ENCODE measurements at places on chromosomes 5 and 9.

DNA sequence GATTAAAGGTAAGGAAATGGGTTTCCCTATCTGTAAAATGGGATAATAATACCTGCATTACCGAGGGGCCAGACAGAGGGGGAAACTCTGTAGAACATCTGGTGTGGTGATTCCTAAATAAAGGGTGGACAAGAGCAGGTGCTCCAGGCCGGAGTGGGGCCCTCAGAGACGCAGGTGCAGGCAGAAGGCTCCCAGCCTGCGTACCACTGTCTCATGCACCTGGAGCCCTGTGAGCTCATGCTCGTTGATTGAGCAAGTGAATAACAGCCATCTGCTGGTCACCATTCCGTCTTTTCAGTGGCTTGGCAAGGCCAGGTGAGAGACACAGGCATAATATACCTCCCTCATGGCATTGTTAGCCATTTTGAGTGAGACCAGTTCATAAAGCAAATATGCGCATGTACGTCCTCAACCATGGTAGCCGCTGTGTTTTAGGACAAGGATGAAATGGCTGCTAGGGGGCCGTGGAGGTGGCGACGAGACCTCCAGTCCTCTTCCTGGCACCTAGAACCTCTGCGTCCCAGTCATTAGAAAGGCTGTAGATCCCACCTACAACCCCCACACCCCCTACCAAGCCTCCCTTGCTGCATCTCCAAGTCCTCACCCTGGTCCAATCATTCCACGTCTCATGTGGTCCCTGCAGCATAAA lies 198.0 kb upstream of the MVB12B start:
- DNase-seq: no peak

DNA sequence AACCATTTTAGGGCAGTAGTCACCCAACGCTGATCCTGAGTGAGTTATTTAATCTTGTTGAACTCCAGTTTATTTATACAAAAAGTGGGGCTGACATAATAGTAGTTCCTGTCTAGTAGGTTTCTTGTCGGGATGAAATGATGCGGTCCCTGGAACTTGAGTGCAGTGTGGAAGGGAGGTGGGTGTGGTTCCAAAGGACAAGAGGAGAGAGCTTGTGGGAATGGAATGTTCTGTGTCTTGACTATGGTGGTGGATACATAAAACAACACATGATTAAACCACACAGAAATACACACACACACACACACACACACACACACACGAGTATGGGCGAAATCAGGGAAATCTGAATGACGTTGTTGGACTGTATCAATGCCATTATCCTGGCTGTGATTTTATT lies 66.1 kb upstream of the BARHL1 start:
- DNase-seq: no peak

DNA sequence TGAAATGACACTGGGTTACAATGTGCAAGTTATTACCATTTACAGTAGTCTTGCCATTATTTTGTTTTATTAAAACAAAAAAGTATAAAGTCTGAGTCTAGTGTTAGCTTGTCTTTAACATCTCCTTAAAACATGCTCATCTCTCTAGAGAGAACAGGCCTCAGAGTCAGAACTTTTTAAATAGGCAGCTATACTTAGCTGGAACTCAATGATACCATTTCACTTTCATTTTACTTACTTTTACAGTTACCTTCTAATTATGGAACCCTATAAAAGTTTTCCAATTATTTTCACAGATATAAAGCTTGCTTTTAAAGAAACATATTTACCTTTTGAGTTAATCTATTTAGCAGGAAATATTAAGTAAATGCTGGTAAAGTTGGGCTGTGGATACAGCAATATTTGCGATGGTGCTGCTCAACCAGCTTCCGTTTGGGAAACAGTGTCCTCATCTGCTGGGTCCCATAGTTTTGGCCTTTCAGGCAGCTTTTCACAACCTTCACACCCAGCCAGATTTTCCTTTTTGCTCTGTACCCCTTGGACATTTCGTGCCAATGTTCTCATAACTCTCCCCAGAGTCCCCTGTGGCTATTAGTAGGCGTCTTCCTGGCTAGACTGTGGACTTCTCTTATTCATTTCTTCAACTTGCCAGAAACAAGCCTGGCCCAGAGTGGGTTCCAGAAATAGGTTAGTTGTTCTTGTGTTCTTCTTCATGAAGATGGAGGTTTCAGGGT lies 36.3 kb upstream of the UBTD2 start:
- peak; percentile 9 for DNase-seq

- no peak for DNase-seq
Measured at GRCh38 chr5:156515803-156516360, 188.9 kb downstream of the SGCD start.
